Stimulated activated CD8-positive, alpha-beta memory T cell treated with anti-CD3 and anti-CD28 coated beads, Interleukin-15, amount 100 ng/mL, for 24 hours (primary cell): ENCODE measurements at places on chromosomes 11 and 22.

DNA sequence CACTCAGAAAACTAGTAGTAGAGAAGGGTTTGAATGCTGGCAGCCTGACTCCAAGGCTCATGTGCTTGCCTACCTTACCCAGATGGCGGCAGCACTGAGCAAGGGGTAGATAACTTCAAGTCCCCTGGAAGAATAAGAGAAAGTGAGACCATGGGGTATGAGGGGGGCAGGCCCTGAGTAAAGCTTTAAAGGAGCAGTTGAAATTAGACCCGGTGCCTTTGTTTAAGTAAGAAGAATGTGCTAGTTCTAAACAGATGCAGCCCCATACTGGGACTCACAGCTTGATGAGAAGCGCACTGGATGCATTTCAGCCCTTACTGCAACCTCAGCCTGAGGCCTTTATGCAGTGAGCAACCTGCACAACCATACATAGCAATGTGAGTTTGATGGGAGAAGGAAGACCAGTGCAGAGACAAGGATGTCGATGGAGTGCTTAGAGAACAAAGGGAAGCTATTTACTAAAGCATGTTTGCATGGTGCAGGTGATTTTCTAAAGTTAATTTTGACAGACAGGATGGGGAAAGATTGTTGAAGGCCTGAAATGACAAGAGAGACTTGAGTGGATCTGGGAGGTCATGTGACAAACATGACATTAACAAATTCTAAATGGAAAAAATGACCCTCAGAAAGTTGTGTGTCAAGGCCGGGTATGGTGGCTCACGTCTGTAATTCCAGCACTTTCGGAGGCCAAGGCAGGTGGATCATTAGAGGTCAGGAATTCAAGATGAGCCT is 27.1 kb upstream of the TMA7B start:
- DNase-seq, result no peak

- no peak for DNase-seq
Observed at GRCh38 chr22:25953919-25954318, 211.9 kb downstream of the MYO18B start.

- no peak for DNase-seq
Observed at GRCh38 chr22:32714458-32715430, 86.8 kb upstream of the TIMP3 start.

DNA sequence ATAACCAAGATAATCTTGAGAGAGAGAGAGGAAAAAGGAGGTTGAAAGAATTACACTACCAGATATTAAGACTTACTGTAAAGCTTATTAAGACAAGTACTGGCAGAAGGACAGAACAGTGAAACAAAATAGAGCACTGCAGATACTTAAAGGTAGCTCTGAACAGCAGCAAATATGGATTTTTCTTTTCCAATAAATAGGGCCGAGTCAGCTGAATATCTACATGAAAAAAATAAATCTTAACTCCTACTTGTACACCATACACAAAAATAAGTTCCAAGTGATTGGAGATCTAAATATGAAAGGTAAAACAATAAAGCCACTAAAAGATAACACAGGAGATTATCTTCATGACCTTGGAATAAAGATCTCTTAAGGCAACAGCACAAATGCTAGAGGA is 12.4 kb downstream of the THAP12 start:
- DNase-seq, result no peak

- no peak for DNase-seq
Observed at GRCh38 chr11:130448416-130449309, at the start of gene ADAMTS15. ADAMTS15 (plus strand) TSS chr11:130448645; CDS start chr11:130448974, 329 bp downstream.

- no peak for DNase-seq
Observed at GRCh38 chr11:68890490-68891231, 13.0 kb downstream of the MRPL21 start.

DNA sequence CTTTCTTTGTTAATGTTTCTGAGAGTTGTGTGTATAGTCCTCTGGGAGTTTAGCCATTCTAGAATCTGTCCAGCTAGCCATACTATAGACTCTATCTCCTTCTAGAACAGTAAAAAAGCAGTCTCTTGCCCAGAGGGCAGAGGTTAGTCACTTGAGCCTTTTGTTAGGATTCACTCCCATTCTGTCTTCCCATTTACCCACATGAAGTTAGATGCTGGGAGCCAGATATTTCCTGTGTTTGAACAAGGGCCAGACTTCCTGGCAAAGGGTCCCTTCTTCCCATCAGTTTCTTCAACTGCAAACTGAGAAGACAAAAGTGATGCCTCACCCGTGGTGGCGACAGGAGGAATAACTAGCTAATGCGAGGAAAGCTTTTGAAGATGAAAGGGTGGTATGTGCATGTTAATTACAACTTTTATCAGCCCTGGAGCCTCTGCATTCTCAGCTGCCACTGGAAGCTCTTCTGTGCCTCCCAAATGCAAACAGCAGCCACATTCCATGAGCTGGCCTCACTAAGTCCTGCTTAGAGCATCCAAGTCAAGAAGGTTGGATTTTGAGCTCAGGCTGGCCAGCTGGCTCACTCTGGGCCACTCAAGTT is 12.8 kb downstream of the CD44 start:
- no peak for DNase-seq

DNA sequence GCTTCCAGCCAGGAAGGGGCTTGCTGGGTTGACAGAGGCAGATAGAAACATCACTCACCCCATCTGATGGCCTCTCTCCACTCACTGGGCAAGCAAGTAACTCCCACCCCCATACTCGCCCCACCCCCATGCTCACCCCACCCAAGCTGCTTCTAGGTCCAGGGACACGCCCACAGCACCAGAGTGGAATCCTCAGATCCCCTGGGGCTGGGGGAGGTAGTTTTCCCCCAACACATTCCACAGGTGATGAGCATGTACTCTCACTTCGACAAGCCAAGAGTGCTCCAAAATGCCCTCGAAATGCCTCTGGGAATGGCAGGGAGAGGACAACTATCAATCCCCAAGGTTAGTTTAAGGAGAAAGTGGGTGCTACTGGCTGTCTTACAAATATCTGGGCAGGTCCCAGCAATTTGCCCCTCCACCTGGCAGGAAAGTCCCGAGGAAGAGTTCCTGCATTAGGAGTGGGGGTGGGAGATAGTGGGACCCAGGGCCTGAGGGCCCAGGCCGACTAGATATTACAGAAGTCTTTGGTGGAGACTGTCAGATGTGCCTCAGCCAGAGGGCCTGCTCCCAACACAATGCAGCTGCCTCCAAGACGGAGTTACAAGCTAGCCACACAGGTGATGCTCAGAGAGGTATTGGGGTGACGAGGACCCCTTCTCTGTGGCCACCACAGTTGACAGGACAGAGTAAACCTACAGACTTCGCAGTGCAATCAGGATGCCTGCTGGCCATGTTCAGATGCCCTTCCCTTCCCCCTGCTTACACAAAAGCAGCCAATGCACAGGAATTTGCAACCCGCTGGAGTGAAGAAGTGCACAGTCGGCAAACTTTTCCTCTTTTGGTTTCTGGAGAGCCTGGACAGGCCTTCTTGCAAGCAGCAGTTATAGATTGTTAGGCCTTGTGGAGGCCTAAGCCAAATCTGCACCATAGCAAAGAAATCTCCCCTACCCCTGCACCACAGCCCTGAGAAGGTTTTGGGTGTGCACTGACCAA is 2.9 kb upstream of the LMO1 start:
- DNase-seq, result no peak

GRCh38 chr11:1548221-1549070 is 23.6 kb downstream of the DUSP8 start:
- no peak for DNase-seq

DNA sequence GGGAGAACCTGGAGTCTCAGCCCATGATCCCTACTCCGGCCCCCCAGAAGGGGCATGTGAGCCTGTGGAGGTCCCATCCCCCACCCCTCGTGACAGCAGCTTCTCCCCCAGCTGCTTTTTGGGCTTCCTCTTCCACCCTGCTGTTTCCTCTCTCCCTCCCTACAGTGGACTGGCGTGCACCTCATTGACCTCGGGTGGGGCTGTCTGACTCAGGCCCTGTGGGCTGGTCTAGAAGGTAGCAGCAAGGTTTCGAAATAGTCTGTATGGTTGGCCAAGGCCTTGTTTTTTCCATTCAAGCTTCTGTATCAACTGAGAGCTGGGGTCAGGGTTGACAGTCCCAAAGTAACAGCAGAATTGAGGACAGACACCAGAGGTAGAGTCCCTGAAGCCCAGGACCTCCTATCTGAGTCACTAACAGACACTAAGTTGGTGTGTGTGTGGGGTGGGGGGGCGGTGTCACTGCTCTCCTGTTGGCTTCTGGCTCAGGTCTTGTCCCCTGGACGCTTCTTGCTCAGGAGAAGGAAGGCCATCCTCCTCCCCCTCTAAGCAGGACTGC is 7.7 kb downstream of the SLC37A2 start:
- DNase-seq, result no peak

- DNase-seq, result no peak
Observed at GRCh38 chr11:45209891-45210699, 63.7 kb downstream of the PRDM11 start.

- DNase-seq, result no peak
Observed at GRCh38 chr22:29306175-29306834, at the start of gene GAS2L1. GAS2L1 (plus strand) TSS chr22:29306650; CDS start chr22:29308106, 1,456 bp downstream.

DNA sequence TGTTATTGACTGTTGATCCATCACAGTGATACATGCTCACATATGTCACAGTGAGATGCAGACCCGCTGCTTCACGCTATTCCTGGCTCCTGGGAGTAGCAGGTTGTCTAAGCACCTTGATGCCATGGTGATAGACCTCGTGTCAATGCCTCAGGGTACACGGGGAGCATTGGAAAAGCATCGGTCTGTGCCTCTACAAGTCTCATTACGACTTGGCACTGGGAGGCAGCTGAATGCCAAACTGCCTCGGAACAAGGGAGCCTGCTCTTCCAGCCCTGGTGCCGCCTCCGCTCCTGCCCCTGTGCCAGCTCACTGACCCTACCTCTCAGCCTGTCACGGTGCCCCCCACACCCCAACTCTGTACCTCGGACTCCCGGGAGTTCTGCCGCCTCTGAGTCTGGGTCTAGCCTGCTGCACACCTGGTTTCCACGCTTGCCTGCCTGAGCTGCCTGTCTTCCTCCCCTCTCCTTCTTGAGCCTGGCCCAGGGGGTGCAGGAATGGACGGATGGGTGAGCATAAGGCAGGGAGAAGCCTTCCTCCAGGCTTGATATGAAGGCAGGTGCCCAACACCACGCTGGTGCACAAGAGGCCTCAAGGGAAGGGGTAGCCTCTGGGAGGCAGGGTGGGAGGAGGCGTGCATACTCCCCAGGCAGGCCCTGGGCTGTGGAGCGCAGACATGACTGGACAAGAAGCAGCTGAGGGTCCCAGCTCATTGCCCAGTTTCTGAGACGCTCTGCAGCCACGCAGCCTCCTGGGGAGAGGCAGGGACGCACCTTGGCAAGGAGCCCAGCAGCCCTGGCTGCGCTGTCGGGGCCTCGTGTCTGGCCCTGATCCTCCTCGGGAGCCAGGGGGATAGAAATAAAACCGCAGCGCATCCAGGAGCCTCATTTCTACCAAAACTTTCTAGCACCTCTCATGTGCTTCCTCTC is 1.8 kb upstream of the NFAM1 start:
- DNase-seq, result no peak

- no peak for DNase-seq
Observed at GRCh38 chr11:79648766-79649520, 208.1 kb upstream of the TENM4 start.

- no peak for DNase-seq
Observed at GRCh38 chr11:33552756-33553155, 147.9 kb downstream of the C11orf91 start.

DNA sequence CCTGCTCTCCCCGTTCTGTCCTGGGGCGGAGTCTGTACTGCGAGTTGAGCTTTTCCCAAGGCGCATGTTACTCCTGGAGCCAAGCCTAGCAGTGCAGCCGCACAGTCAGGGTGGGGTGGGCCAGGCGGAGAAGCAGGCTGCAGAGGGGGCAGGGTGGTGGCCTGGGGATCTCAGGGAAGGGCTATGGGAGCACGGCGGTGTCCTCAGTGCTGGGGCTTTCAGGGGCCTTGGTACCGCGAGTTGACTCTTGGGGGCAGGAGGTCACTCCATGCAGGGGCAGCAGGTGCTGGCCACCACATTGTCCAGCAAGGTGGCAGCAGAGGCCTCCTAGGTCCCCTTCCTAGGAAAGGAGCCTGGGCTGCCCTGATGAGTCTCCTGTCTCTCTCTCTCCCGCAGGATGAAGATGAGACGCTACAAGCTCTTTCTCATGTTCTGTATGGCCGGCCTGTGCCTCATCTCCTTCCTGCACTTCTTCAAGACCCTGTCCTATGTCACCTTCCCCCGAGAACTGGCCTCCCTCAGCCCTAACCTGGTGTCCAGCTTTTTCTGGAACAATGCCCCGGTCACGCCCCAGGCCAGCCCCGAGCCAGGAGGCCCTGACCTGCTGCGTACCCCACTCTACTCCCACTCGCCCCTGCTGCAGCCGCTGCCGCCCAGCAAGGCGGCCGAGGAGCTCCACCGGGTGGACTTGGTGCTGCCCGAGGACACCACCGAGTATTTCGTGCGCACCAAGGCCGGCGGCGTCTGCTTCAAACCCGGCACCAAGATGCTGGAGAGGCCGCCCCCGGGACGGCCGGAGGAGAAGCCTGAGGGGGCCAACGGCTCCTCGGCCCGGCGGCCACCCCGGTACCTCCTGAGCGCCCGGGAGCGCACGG is 14.9 kb upstream of the MIEF1 start:
- DNase-seq, result no peak

DNA sequence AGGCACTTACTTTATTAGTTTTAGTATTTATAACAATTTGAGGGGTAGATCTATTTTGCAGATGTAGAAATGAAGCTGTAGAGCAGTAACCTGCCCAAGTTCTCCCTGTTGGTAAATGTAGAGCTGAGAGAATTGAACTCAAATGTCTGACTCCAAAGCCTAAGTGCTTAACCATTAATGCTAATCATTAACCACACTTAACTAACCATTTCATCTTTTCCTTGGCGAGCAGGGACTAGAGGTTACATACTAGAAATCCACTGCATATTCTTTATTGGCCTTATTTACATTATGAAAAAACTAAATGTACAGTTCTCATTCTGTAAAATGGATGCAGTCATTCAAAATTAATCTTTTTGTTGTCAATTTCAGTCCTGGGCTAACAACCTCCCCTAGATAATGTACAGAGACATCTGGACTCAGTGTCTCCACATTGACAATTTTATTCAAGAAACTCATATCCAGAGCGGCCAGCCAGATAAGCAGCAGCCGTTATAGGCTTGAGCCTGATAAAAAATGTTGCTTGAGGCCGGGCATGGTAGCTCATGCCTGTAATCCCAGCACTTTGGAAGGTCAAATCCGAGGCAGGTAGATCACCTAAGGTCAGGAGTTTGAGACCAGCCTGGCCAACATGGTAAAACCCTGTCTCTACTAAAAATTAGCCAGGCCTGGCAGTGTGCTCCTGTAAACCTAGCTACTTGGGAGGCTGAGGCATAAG is 76.7 kb upstream of the PICALM start:
- DNase-seq, result no peak

GRCh38 chr11:74749965-74750296 is 1.3 kb downstream of the RNF169 start:
- no peak for DNase-seq

DNA sequence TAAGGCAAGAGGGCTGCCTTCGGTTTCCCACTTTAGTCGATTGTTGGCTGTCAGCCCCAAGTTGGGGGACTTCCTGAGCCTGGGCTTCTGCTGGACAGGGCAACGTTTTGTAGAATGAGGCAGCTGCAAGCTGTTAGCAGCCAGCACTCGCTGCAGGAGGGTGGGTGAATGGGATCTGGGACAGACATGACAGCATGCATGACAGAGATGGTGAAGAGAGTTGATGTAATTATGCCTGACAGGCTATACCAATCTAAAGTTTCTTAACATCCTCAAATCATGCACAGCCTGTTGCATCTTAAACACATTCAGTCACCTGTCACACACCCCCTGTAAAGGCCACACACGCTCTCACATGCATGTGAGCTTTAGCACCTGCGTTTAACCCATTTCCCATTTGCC is 49.2 kb downstream of the CWC15 start:
- no peak for DNase-seq

GRCh38 chr11:57668434-57668782 is 494 bp downstream of the ZDHHC5 start:
- DNase-seq, result no peak

- no peak for DNase-seq
Observed at GRCh38 chr11:64222651-64223000, 3.4 kb downstream of the TRPT1 start.
